ENCODE measurements at places on chromosomes 5 and 9.
A peak's percentile ranks its signal among the peaks of the same experiment; 100 is the strongest.

DNA sequence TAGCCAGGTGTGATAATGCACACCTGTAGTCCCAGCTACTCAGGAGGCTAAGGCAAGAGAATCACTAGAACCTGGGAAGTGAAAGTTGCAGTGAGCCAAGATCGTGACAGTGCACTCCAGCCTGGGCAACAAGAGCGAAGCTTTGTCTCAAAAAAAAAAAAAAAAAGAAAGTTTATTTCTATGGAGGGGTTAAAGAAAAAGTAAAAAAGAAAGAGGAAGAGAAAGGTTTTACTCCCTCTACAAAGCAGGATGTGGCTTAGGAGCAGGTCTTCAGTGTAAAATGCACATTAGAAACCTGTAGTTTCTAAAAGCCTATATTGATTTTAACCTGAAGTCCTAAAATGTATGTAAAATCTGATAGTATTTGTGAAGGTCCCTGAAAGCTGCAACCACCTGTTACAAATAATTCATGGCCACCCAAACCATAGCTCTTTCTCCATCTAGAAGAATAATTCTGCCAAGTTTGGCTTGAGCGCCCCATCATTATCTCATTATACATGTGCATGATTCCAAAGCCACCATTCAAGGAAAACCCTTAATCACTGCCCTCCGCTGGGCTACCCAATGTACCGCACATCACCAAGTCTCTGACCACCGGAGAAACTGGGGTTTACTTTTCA lies 3.4 kb downstream of the FNBP1 start:
- peak overlapping the region; percentile 99 for H3K4me3 ChIP-seq
- H3K4me1 ChIP-seq, result peaks cover 62% of the 10 kb centered on the region
- peaks cover 42% of the 10 kb centered on the region for H3K36me3 ChIP-seq

- H3K27ac ChIP-seq, result no peak overlapping the region
- H3K36me3 ChIP-seq, result no peaks in the 10 kb centered on the region
- no peak for DNase-seq
- peaks cover 31% of the 10 kb centered on the region for H3K27me3 ChIP-seq
These were observed 91.7 kb downstream of the HRH2 start for GRCh38 chr5:175749591-175749990.

GRCh38 chr9:37383393-37383792 lies 39.1 kb upstream of the GRHPR start:
- H3K36me3 ChIP-seq, result no peaks in the 10 kb centered on the region
- no peaks in the 10 kb centered on the region for H3K4me1 ChIP-seq
- no peak overlapping the region for H3K27ac ChIP-seq
- no peak overlapping the region for H3K4me3 ChIP-seq
- no peaks in the 10 kb centered on the region for H3K27me3 ChIP-seq

- no peaks in the 10 kb centered on the region for H3K27me3 ChIP-seq
- no peak overlapping the region for H3K27ac ChIP-seq
- no peaks in the 10 kb centered on the region for H3K4me1 ChIP-seq
- H3K4me3 ChIP-seq, result no peak overlapping the region
- no peak for DNase-seq
These were observed 110.1 kb upstream of the GRIN3A start for GRCh38 chr9:101848485-101848919.

DNA sequence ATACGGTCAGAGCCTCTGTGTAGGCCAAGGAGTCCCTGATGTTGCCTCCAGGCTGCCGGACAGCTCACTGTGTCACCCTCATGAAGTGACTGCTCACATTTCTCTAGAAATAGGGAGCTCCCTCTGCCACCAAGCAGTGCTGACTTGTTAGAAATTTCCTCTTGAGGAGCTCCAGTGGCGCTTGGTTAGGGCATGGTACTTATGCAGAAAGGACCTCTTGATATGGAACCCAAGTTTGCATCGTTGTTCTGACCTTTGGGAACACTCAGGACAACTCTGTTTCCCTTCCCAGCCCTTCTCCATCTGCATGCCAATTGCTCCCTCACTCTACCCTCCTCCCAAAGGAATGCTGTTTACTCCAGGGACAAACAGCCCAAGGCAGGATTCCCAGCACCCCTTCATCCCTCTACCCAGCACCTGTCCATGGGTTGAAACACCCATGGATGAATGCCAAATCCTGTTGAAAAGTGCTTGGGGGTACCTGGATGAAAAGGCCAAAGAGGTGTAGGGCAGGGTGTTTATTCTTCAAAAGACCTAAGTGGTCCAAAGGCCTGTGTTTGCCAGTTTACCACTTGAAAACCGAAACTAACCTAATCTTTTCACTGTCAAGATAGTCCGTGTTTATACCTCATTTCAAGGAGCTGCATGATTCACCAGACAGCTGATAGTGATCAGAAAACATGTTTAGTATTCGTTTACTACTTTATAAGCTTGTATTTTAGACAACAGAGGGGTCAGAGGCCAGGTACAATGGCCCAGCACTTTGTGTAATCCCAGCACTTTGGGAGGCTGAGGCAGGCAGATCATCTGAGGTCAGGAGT lies 51.1 kb downstream of the KLF4 start:
- H3K27me3 ChIP-seq, result no peaks in the 10 kb centered on the region
- no peak overlapping the region for H3K4me3 ChIP-seq
- no peak overlapping the region for H3K27ac ChIP-seq
- H3K36me3 ChIP-seq, result no peaks in the 10 kb centered on the region
- H3K4me1 ChIP-seq, result no peaks in the 10 kb centered on the region
- DNase-seq, result no peak

GRCh38 chr5:163727028-163727427 lies 221.6 kb downstream of the MAT2B start:
- no peaks in the 10 kb centered on the region for H3K4me1 ChIP-seq
- no peaks in the 10 kb centered on the region for H3K27me3 ChIP-seq
- H3K4me3 ChIP-seq, result no peak overlapping the region

DNA sequence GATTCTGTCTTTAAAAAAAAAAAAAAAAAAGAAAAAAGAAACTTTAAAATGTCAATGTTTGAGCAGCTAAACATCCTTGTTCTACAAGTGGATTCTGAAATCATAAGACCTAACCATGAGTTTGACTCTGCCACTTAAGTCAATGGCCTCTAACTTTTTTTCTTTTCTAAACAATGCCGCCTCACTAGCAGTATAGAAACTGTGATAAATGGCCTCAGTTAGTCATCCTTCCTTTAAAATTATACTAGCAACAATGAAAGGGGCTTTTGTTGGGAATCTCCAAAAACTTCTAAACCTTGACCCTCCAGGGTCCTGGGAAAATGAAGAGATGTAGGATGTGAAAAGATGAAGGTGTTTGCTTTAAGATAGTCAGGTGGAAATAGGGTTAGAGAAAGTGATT lies 71.1 kb downstream of the FBXL7 start:
- DNase-seq, result no peak
- no peaks in the 10 kb centered on the region for H3K36me3 ChIP-seq

DNA sequence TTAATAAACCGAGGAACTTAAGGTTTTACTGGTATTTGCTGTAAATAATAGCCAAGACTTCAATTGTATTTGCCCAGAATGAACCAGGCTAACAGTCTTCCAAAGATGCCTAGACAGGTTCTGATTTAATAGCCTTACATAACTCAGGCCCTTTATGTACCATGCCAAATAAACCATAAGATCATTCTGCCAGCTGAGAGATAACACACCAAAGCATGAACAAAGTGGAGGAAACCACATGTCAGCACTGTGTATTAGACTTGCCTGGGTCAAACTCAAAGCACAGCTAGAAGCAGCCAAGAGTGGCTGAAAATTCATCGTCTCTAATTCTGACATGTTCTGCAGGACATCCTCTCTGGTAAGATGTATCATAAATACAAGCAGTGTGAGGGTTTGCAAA lies 319.3 kb upstream of the ZNF608 start:
- no peak overlapping the region for H3K4me3 ChIP-seq
- H3K36me3 ChIP-seq, result no peaks in the 10 kb centered on the region
- H3K27me3 ChIP-seq, result no peaks in the 10 kb centered on the region
- no peak for DNase-seq

DNA sequence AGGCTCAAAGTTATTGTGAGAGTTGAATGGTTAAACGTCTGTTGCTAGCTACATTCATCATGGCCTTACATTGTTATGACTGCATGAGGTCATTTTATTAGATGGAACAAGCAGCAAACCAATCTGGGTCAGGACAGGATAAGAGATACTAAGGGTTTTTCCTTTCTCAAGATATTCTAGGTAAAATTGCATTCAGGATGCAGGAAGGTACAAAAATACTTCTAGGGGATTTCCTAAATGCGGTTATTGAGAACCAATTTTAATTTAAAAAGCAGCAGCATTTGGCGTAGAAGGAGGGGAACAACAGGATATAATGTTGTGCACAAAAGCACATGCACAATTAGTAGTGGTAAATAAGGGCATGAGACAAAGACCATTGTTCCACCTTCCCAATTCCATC lies 39.2 kb upstream of the LURAP1L start:
- DNase-seq, result no peak
- H3K27me3 ChIP-seq, result no peaks in the 10 kb centered on the region
- no peaks in the 10 kb centered on the region for H3K4me1 ChIP-seq
- H3K36me3 ChIP-seq, result no peaks in the 10 kb centered on the region
- no peak overlapping the region for H3K27ac ChIP-seq

- peaks cover 7% of the 10 kb centered on the region for H3K36me3 ChIP-seq
- no peaks in the 10 kb centered on the region for H3K27me3 ChIP-seq
- no peak overlapping the region for H3K27ac ChIP-seq
- no peak for DNase-seq
- H3K4me1 ChIP-seq, result peaks cover 3% of the 10 kb centered on the region
These were observed 251.8 kb upstream of the POU5F2 start for GRCh38 chr5:93993161-93993560.

Measured in activated CD8-positive, alpha-beta T cell treated with anti-CD3 and anti-CD28 coated beads, Interleukin-2, amount 10 ng/mL, durations not matched to agents 7 days and 5 days (primary cell).